ENCODE measurements at places on chromosomes 2 and 18.

DNA sequence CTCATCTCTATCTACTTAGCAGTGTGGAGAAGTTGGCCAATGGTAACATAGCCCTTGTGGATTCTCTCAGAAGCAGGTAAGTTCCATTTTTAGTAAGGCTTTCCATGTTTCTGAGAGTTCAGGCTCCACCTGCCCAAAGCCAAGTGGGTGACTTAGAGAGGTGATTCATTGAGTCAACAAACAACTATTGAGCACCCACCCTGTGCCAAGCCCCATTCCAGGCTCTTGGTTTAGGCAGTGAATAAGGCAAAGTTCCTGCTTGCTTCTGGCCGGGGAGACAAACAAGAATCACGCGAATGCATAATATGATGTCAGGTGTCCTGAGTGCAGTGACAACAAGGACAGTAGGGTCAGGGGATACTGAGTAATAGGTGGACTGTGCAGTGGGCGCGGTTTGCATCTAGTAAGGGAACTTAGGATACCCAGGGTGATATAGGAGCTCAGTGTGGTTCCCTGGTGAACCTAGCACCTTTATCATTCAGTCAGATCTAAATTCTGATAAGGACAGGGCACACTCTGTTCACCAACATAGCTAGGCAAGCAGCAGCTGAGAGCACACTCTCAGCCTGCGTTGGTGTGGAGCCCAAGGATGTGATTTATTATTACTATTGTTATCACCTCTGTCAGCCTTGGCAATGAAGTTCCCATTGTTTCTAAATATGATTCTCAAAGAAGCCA lies 31.7 kb upstream of the KCTD1 start:
- no peak for DNase-seq

DNA sequence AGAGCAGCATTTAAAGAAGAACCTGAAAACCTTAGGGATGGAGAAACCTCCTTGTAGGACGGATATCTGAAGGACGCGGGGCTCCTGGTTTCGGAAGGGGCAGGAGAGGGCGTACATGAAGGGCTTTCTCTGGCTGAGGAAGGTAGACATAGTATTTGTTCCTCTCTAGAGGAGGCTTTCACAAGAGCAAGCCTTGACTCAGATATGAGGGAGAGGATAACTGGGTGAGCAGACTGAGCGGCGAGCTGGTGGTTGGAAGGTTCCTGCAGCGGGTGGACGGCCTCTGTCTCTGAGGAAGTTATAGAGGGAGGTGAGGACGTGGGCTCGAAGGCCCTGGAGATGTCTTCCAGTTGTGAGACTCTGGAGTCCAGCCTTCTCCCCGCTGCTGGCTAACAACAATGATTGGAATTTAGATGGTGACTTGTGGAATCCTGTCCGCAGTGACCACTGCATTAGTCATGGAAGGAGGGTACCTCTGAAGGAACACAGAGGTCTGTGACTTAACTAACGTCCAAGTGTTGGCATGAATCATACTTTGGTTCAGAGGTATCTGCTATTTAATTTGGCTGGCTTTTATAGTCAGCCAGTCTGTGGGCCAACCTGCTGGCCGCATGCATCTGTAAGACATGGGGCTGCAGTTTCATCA lies 80.9 kb downstream of the ASAP2 start:
- DNase-seq, result no peak

DNA sequence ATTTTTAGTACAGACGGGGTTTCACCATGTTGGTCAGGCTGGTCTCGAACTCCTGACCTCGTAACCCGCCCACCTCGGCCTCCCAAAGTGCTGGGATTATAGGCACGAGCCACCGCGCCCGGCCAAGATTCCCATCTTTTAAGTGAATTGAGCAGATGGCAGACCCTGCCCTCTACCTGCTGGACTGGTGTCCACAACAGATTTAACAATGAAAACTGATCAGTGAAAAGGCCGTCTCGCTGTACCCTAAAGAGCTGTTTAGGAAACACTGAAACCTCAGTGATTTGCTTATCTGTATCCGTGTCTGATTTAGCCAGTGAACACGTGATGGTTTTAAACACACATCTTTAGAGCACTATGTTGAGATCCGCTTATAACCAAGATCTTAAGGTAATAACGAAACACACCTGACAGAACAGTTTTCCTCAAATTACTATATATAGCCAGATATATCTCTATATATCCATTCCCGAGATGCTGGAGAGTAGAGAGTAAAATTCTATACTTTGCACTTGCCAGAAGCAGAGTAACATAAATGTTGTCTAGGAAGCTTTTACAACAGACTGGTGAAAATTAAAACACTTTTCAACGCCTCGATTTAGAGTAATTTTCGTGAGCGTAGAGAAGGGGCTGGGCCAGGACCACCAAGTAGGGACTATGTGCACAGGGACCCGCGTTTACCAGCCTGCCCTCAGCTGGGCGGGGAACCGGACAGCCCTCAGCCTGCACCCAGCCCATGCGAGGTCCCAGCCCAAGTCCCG lies 594 bp downstream of the FAM161A start:
- DNase-seq, result no peak

DNA sequence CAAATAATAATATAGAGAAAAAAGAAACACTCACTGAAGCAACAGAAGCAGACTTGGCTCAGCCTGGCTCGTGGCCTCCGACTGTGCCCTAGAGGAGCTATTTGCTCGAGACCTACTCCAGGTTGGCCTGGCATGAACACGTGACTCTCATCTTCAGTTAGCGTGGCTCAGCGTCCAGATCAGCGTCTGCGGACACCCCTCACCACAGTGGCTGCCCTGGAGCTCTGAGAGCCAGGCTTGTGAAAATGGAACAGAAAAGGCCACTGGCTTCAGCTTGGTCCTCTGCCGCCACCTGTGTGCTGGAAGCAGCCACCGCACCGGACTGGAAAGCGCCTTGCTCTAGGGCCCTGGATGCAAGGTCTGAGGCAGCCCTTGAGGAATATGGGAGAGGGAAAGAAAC lies 1184.0 kb upstream of the GYPC start:
- DNase-seq, result no peak

- no peak for DNase-seq
Measured at GRCh38 chr2:239676716-239677452, 276.1 kb upstream of the HDAC4 start.

DNA sequence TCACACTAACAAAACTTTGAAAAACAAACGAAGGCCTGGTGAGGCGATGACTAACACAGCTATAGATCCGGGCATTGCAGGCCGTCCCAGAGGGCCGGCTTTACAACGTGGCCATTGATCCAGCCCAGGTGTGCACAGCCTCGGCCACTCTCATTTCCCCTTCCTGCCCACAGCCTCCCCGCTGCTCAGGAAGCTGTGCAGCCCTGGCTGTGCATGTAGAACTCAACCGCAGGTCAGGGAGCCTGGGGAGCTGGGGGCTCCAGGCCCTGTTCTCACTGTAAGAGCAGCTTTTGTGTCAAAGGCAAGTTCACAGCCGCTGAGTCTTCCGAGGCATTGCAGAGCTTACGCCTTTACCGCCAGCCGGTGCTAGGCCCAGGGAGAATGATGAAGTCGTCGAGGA lies 87.2 kb downstream of the LONRF2 start:
- no peak for DNase-seq

DNA sequence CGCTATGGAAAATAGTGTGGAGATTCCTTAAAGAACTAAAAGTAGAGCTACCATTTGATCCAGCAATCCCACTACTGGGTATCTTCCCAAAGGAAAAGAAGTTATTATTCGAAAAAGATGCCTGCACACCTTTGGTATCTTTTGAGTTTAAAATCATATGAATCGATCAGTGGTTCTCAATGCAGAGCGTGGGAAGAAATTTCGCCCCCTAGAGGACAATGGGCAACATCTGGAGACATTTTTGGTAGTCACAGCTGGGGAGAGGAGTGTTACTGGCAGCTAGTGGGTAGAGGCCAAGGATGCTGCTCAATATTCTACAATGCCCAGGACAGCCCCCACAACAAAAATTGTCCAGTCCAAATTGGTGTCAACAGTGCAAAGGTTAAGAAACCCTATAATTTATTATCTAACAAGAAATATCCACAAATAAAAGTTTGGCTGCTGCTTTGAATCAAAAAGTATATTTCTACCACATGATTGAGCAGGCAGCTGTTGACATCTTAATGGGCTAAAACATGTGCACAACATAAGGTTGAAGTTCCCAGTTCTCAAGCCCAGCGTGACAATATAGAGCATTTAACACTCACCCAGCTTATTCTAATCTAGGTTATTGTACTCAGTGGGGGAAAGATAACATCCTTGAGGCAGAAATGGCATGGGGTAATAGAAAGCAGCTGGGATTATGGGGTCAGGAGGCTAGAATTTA lies 425.7 kb downstream of the LRATD1 start:
- no peak for DNase-seq

- no peak for DNase-seq
Measured at GRCh38 chr18:76232779-76233178, 262.3 kb downstream of the ZNF516 start.

- DNase-seq, result no peak
Measured at GRCh38 chr2:217166241-217166850, 306.5 kb upstream of the TNP1 start.

DNA sequence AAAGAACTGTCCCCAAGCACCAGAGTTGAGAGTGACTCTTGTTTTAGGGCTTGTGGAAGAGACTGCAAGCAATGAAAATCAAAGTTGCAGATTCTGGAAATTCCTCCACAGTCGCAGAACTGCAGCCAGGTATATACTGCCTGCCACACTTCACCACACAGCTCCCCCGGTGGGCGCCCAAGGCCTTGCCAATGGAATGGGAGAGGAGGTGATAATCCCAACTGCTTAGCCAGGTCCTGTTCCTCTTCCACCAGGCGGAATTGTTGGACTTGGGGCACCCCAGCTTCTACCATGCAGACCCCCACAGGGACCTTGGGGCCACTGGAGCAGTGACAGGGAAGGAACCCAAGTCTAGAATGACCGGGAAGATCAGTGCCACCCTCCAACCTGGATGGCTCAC lies 4.8 kb upstream of the PDIA6 start:
- DNase-seq, result no peak

GRCh38 chr18:650428-650858 lies 7.0 kb upstream of the TYMS start:
- no peak for DNase-seq

DNA sequence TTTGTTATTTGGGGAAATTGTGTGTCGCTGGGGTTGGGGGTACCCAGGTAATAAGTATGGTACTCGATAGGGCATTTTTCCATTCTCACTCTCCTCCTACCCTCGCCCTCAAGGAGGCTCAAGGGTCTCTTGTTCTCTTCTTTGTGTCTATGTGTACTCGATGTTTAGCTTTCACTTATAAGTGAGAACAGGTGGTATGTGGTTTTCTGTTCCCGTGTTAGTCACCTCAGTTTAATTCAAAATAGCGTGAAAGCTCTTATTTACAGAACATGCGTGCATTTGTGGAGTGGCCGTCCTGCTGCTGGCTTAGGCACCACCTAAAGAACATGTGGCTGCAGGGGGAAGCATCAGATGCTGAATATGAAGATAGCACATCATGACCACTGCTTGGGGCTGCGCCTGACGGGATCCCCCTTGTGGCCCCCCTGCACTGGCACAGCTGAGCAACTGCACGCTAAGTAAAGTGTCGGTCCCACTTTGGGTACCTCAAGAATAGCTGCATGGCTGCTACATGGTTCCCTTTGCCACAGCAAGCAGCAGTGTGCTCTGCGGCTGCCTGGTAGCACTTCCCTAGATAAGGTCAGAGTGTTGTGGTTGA lies 569.0 kb downstream of the DCDC2C start:
- DNase-seq, result no peak

DNA sequence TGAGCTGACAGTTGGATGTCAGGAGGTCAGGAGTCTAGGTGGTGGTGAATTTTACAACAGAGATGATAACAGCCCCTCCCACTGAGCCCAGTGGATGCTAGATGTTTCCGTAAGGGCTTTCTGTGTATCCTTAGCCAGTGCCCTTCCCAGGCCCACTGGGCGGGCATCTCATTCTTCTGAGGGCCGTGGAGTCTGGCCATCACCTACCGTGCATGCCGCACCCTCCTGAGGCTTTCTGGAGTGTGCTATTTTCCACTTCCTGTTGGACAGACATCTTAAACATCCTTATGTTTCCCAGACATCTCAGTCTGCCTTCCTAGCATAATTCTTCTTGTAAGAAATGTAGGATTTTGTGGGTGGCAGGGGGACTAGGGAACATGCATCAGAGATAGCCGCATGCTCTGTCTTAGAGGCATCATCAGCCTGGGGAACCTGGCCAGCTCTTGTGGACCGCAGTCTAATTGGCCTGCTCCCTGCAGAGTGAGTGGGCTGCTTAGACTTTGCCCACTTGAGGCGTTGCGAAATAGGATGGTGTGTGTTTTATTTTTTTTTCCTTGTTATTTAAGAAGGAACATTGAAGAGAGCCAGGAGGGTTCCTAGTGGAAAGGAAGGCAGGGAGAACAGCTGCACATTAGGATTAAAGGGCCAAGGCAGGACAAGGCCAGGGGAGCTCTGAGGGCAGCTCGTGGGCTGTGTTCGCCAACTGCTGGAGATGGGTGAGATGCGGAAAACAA lies 135.8 kb downstream of the SH3RF3 start:
- no peak for DNase-seq

DNA sequence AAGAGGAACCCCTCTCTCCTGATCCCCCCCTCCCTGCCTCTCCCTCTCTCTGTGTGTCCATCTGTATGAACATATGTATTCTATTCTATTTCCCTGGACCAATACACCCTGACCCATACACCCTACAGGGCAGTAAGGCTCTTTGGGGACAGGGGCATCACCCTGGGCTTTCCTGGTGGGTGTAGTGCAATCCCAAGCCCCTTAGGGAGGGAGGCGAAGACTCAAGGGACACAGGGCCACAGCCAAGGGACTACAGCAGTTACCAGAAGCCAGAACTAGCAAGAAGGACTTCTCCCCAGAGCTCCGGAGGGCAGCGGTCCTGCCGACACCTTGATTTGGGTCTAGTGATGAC lies 214.2 kb upstream of the RAB6C start:
- no peak for DNase-seq

GRCh38 chr18:48580782-48581181 lies 42.0 kb downstream of the CTIF start:
- no peak for DNase-seq

DNA sequence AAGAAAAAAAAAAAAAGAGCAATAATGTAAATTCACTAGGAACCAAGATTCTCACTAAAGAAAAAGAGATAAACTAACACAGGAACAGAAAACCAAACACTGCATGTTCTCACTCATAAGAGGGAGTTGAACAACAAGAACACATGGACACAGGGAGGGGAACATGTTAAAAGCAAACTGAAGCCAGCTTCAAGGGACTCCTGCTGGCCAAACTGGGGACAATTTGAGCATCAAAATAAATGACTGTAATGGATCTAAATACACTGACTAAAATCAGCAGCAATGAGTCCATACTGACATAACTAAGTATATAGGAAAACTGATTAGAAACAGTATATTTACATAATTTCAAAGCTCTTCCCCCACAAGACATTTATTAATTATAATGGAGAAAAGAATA lies 73.0 kb downstream of the FARSB start:
- DNase-seq, result no peak
